ENCODE measurements at places on chromosomes 7 and 10.

GRCh38 chr10:103616705-103617601 is 123.4 kb downstream of the NEURL1 start:
- DNase-seq = no peak

- no peak for DNase-seq
These were observed 153.1 kb downstream of the GALNT11 start for GRCh38 chr7:152178405-152179058.

DNA sequence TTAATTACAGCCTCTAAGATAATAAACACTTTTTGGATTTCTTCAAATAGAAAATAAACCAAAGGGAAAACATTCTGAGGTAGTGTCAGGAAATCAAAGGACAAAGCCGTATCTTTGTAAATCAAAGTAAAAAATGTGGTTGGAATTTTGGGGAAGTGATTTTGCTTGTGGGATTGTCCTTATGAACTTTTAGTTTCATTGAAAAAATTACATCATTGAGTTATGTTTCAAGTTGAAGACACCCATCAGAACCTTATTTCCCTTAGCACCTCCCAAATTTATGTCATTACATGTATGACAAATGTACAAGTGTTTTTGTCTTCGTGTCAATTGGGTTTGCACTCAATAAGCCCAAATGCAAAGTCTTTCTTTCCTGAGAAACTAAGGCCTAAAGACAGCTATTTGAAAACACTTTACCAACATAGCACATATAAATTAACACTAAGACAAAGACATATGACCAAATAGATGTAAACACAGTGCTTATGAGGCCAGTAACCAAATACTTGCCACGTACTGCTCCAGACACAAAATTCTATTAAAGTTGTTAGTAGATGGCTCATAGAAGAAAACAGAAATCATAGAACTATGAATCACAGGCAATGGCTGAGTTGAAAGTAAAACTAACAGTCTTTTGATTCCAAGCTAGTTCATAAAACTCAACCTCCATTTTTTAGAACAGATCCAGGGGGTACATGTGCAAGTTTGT is 26.9 kb upstream of the LAMB4 start:
- DNase-seq = no peak

GRCh38 chr10:94440096-94440495 is 37.8 kb downstream of the TBC1D12 start:
- DNase-seq = no peak

GRCh38 chr7:133303372-133303771 is 50.5 kb downstream of the EXOC4 start:
- DNase-seq = no peak

DNA sequence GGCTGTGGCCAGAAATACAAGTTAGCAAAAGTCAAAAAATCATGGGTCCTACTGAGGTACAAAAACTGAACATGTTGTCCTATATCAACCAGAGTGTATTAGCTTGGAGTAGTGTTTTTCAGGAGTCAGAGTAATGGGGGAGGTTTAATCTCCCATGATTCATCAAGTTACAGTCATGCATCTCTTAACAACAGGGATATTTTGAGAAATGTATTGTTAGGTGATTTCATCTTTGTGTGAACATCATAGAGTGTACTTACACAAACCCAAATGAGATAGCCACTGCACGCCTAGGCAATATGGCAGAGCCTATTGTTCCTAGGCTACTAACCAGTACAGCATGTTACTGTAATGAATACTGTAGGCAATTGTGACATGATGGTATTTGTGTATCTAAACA is 14.9 kb upstream of the TES start:
- DNase-seq = no peak

- no peak for DNase-seq
These were observed 108.1 kb upstream of the AGR3 start for GRCh38 chr7:16989811-16990413.

- no peak for DNase-seq
These were observed 29.6 kb downstream of the FZD1 start for GRCh38 chr7:91293840-91294239.

GRCh38 chr10:116742367-116743265 is at the start of gene HSPA12A:
TSS of gene HSPA12A (minus strand) at chr10:116742566. CDS start at chr10:116742469, 97 bp downstream.
- DNase-seq = peak; percentile 19

DNA sequence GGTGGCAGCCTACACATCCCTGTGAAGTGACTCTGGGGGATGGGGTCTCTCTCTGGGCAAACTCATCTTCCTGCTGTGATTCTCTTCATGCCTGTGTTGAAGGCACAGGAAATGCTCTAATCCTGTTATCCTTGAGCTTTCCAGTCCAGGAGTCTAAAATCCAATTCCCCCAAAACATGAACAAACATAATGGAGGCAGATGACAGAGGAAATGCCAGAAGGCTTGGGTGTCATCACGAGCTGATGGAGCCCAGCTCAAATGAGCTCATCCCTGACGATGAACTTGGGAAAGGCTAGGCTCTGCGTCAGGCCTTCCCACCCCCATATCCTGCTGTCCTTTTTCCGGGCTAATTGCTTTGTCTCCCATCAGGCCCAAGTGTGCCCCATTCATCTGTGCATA is 165.9 kb upstream of the PODXL start:
- DNase-seq = no peak

- DNase-seq = no peak
These were observed at the start of gene MMRN2 for GRCh38 chr10:86957471-86958115. TSS of gene MMRN2 (minus strand) at chr10:86957615. CDS start at chr10:86957541, 74 bp downstream.

DNA sequence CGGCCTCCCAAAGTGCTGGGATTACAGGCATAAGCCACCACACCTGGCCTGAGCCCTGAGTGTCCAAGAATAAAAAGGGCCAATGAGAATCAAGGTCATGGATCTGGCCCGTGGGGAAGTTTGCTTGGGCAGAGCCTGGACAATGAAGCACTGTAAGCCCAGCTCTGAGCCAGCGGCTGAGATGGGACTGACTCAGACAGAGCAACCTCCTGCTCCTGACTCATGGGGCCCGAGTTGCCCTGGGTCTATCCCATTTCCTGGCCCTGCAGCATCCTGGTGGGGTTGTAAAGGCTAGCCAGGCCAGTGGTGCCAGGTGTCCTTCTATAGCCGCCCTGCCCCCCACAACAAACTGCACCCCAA is 5.2 kb upstream of the MYH16 start:
- DNase-seq = no peak

All from effector memory CD4-positive, alpha-beta T cell (primary cell).